ENCODE measurements at places on chromosomes 4 and X.
A peak's percentile ranks its signal among the peaks of the same experiment; 100 is the strongest.

DNA sequence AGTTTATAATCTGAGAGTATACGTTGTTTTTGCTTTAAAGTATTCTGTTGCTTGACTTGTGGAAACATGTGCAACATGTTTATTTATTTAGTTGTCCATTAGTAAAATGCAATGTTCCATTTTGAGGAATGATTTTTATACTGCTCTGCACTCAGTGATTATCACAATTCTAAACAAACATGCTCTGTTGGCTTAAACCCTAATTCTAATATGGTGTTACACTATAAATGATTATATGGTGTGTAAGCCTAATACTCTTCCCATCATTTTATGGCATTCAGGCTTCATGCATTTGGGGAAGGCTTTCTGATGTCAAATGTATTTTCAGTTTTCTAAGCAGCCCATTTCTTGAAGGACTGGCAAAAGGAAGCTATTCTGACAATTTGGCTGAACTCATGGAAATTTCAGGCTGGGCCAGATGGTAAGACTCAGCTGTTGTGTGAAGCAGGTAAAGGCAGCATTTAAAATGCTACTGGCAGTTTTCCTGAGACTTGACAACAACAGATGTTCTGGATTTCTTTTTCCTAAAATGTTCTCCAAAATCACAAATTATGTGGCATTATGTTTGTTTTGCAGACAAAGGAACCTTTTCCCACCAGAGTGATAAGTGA is 336.7 kb upstream of the GNPDA2 start:
- DNase-seq, result no peak

DNA sequence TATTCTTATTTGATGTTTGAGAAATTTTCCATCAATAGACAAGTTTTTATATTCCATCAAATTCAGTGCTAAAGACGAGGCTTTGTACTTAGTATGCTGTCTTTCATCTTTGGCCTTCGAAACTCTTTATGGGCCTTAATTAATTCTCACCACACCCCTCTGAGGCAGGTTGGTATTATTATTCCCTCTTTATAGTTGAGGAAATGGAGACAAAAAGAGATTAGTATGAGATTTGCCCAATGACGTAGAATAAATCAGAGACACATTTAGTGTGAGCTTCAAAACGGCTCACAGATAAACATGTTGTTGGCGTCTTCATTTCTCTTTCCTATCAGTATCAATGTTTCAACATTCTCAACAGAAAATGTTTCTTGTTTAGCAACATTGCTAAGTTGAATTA is 35.9 kb upstream of the PTPN13 start:
- DNase-seq, result no peak

DNA sequence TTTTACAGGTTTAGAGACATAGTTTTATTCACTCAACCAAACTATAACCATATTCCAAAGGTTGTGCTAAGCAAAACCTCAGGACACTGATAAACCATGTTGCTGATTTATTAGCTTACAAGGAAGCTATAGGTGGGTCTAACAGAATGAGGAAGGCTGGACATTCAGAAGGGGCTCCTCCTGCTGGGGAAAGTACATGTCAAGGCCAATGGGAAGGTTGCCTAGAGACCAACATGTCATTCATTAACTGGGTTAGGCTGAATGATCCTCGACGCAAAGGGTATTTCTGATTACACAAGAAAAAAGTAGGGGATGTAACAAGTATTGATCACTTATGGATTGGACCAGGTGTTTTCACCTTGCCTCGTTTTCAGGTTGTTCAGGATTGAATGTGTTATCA is 30.3 kb downstream of the SLC10A6 start:
- DNase-seq, result no peak

DNA sequence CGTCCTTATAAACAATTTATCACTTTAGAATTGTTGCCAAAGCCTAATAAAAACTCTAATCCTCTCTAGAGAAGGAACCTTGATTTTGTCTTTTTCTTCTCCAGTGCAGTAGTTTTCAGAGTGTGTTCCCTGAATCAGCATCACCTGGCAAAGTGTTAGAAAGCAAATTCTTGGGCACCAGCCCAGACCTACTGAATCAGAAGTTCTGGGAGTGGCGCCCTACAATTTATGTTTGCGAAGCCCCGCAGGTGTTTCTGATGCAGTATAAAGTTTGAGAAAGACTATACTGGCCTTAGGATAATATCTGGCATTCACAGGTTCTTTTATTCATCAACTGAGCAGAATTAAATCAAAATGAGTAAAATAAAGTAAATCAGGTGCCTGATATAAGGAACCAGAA is 645.8 kb upstream of the ATOH1 start:
- no peak for DNase-seq

GRCh38 chrX:42248226-42248625 is 324.9 kb upstream of the CASK start:
- no peak for DNase-seq

DNA sequence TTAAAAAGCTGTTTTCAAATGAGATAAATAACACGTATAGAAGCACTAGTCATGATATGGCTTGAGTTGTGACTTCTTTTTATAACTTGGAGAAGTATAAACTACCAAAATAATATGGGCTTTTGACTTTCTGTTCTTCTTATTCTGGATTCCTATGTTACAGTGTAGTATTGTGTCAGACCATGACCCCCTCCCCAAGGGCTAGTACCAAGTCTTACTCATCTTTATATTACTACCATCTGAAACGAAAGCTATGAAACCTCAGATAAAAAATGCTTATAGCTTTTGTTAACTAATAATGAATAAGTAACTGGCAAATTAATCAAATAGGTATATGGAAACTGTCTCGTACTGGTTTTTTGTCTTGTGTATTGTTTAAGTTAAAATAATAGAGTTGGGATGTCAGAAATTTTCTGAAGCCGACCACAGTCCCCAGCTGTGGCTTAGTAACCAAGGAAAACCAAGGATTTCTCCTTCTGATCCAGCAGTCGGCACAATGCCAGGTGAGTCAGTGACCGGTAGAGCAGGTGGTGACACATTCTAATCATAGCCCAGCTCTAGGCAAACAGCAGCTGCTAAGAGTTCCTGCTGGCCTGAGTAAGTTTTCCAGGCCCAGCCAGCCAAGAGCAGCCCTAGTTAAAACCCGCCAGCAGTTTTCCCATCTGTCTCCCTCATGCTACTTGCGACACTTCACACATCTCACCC is 163.3 kb upstream of the PRDX4 start:
- DNase-seq, result peak; percentile 36

GRCh38 chrX:110208092-110208491 is 109.8 kb downstream of the AMMECR1 start:
- DNase-seq, result no peak

- DNase-seq, result no peak
These were observed 1386.6 kb downstream of the PCDH7 start for GRCh38 chr4:32106767-32107166.

DNA sequence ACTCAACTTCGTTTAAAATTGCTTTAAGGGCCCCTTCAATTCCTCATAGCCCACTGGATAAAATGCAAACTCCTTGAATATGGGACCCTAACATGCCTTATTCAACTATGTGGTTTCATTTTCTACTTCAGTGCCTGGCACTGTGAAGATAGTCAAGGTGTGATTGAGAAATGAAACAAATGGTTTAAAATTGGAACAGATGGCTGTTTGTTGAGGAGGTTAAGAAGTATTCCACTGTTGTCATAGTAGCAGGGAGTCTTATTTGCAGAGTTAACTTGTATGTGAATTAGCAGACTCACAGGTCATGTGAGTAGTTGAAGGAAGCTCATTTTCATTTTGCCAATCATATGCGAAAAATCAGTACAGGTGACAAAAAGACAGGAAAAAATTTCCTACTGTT is 593.3 kb downstream of the KCTD8 start:
- DNase-seq, result no peak

DNA sequence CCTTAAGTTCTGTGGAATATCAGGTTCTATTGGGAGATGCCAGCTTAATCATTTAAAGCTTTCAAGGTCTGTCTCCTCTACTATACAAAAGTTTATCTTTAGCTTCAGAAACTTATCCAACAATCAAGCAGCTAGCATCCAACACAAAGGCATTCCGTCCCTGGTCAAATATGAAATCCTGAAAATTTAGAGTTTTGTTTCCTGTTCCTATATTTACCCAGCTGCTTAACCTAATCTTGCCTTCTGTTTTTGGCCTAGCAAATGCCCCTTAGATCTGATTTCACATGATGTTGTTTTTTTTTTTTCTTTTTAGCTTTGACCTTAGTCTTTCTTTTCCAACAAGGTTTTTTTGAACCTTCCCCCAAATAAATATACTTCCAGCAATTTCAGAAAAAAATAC is 33.8 kb downstream of the FAM13A start:
- DNase-seq, result no peak

GRCh38 chrX:43868791-43869190 is 13.5 kb downstream of the MAOB start:
- no peak for DNase-seq

DNA sequence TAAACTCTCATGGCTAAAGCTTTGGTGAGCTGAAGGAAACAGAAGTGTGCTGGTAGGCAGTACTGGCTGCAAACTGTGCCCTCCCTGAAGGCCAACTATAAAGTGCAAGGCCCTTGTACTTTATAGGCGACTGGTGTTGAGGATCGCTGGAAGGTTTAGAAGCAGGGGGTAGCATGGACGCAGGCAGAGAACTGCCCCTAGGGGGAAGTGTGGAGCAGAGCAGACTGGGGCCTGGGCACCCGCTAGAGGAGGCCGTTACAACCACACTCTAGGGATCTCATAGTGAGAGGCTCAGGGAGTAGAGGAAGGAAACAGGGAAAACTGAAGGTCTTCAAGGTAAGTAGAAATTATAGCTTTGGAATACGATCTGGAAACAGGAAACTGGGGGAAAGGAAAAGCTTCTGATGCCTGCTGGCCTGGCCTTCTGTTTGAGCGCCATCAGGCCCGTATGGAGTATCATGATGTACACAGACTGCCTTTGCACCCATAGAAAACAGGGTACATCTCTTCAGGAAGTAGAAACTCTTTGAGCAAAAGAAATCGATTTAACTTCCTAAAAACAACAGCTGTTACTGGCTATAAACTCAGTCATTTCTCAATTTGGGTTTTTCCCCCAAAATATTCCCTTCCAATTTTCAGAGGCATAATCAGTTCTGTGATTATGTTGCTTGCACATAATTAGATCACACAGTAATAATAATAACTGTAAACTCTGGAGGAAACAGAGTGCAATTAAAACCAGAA is 23.9 kb upstream of the TMSB4X start:
- peak; percentile 93 for DNase-seq

DNA sequence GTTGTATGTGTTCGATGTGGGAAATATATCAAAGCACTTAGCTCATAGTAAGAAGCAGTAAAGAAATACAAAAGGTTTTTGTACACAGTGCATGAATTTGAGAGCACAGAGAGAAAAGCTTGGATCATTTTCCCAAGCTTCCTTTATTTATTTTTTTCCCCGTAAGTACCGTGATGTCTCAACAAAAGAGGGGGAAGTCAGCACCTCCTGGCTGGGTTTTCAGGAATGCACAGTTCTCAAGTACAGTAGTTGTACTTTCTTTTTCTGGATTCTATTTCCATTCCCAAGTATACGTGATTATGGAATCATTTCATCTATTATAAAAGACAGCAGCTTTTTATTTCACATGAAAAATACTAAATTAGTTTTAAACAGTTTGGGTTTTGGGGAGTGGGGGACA is 171.5 kb upstream of the EDNRA start:
- DNase-seq, result no peak

GRCh38 chr4:9964879-9965278 is 56.4 kb downstream of the SLC2A9 start:
- no peak for DNase-seq

DNA sequence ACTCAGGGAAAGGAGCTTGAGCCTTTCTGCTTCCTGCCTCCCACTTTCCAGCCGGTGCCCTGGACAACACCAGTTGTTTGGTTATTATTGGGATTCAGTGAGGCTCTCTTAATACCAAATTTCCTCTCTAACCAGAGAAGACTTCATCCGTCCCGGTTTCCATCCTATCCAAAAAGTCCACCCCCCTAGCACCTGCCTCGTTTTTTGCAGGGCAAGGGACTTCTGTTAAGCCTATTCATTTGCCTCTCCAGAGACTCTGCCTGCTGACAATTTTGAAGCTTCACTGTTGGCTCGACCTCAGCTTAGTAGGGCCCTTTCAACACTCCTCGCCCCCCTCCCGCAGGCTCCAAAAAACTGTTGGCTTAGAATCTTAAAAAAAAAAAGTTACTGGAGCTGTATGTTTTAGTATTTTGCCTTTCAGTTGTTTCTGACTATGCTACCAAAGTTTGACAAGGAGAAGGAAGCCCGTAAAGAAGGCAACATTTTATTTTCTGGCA is 779 bp upstream of the PRSS12 start:
- DNase-seq, result no peak

GRCh38 chr4:126268106-126268505 is 953.4 kb downstream of the FAT4 start:
- DNase-seq, result no peak

GRCh38 chr4:73388887-73389286 is 15.2 kb upstream of the ALB start:
- DNase-seq, result no peak

Measured in Karpas-422 (cell line).